ENCODE measurements at places on chromosomes 3 and 15. TPM values are rescaled to one million over a fixed set of nuclear protein-coding genes. Genes with fewer than 3 reads are reported as not detected.

The STARD5 gene
- polyA plus RNA-seq, result 19.9 TPM

The ADAMTS17 gene
- polyA plus RNA-seq, result 0.10 TPM

DNA sequence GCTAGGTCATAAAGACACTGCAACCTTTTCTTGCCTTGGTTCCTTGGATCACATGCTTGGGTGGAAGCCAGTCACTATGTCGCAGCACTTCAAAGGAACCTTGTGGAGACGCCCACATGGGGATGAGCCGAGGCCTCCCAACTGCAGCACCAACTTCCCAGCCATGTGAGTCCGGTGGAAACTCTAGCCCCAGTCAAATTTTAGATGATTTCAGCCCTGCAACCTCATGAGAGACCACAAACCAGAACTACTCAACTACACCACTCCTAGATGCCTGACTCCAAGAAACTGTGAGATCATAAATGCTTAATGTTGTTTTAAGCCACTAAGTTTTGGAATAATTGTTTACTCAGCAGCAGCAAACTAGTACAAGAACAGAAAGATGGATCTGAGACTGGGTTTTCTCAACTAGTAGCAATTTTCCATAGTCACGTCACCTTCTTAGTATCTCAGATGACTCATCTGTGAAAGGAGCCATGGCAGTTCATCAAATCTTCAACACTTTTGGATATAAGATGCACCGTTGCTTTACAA, 86.5 kb downstream of the MB21D2 start:
- no peak overlapping the region for H3K27ac ChIP-seq
- H3K4me3 ChIP-seq, result no peak overlapping the region
- no peaks in the 10 kb centered on the region for H3K36me3 ChIP-seq
- H3K27me3 ChIP-seq, result no peaks in the 10 kb centered on the region

The LAMB2 gene
- 0.67 TPM for polyA plus RNA-seq

DNA sequence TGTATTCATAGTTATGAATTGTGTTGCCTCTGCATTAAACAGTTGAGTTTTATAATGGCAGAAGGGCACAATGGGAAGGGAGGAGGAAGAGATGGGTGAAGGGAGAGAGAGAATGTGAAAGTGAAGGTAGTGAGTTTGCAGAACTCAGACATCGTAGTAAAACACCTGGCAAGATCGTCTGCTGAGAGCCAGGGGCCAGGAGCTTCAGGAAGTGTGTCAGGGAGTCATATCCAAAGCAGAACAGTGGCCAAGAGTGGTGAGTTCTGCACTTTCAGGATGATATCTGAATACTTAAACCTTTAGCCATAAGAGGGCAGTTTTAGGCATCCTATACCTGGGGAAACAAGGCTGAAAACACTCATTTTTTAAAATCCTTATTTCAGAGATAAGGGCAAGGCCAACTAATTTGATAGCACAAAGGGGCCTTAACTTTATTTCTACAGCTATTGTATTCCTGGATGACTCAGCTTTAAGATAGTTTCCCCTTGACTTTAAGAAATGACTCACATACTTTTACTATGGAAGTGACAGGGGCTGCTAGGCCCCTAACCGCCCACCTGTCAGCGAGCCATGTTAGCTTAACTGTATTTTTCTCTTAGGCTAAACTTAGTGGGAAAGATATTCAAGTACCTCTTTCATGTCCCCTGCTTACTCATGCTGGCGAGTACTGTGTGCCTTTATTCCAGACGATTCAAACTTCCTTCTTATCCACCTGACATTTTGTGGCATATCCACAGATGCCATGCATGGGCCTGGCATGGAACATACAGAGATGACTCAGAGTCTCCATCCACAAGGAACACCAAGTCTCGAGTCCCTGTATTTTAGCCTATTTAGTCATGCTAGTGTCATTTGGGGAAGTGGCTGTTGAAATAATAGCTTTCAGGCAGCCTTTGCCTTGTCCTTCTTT, 53.9 kb downstream of the RLBP1 start:
- H3K27me3 ChIP-seq, result no peaks in the 10 kb centered on the region
- no peak overlapping the region for H3K27ac ChIP-seq
- H3K4me1 ChIP-seq, result no peaks in the 10 kb centered on the region
- no peak for DNase-seq
- H3K36me3 ChIP-seq, result peaks cover 6% of the 10 kb centered on the region
